ENCODE measurements at places on chromosomes 3 and 15.

GRCh38 chr3:157075693-157076420 lies 84.1 kb downstream of the CCNL1 start:
- DNase-seq = no peak

DNA sequence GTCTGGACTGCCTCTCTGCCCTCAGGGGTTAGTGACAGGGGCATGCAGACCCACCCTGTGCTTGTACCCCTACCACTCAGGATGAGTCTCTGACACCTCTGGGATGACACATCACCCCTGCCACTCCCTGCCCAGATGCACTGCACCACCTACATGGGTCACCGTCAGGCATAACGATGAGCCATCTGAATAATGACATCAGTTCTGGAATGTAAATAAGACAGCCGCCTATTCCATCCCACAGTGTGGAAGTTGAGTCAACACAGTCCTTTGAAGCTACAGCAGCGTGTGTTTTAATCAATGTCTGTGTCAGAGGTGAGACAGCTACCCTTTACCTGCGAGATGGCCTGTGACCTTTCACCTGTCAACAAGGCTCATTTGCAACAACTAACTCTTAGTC lies 268.7 kb upstream of the ARRDC4 start:
- no peak for DNase-seq

DNA sequence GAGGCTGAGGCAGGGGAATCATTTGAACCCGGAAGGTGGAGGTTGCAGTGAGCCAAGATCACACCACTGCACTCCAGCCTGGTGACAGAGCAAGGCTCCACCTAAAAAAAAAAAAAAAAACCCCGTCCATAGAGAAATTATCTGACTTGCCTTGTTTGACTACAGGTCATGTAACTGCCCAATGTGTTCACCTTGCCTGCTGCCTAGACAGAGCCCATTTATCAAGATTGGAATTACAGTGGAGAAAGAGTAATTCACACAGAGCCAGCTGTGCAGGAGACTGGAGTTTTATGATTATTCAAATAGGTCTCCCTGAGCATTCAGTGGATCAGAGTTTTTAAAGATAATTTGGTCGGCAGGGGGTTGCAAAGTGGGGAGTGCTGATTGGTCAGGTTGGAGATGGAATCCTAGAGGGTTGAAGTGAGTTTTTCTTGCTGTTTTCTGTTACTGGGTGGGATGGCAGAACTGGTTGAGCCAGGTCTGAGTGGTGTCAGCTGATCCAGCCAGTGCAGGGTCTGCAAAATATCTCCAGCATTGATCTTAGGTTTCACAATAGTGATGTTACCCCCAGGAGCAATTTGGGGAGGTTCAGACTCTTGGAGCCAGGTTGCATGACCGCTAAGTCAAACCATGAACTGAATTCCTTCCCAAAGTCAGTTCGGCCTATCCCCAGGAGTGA lies 40.8 kb upstream of the ACP3 start:
- no peak for DNase-seq

DNA sequence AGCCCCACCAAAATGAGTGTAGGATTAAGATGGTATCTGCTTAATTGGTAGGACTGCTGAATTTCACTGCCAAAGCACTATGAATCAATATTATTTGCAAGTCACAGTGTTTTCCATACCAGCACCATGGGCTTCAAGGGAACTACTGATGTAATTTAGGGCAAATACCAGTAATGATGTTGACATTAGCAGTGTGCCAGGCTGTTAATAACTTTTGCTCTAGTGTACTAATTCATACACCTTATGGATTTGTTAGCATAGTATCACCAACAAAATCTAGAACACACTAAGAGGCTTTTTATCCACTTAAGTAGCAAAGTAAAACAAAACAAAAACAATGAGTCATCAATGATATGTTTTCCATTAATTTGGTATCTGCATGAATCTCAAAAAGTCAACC lies 888.2 kb downstream of the CADM2 start:
- no peak for DNase-seq

DNA sequence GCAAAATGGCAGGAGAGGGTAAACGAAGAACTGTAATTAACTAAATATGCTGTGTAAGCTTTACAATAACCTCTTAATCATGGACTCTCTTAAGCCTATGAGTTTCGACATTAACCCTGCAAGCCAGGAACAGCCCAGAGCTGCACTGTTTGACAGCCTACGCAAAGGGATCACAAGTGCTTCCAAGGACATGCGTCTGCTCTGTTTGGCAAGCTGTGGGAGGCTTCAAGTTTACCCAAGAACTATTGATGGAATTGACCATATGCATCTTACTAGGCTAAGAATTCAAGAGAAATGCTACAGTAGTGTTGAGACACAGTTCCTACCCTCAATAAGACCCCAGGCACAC lies 66.0 kb downstream of the PDZRN3 start:
- no peak for DNase-seq

GRCh38 chr15:40240619-40241221 lies 1.9 kb downstream of the PAK6 start:
- DNase-seq = no peak

GRCh38 chr15:60091157-60091556 lies 87.0 kb downstream of the FOXB1 start:
- DNase-seq = no peak

DNA sequence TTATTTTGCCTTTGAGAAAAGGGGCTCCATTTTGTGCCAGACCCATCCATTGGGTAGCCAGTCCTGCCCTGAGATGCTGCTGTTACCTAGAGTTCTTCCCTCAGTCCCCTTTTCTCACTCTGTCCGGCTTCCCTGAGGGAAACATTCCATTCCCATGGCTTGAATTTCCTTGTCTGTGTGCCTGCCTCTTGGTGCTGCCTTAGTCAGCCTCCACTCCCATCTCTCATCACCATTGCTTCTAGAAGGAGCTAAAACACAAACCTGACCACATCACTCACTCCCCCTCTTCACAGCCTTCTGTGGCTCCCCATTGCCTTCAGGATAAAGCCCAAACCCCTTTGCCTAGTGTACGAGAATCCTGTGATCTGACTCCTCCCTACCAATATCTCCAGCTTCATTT lies 25.2 kb upstream of the C2CD4B start:
- DNase-seq = no peak

DNA sequence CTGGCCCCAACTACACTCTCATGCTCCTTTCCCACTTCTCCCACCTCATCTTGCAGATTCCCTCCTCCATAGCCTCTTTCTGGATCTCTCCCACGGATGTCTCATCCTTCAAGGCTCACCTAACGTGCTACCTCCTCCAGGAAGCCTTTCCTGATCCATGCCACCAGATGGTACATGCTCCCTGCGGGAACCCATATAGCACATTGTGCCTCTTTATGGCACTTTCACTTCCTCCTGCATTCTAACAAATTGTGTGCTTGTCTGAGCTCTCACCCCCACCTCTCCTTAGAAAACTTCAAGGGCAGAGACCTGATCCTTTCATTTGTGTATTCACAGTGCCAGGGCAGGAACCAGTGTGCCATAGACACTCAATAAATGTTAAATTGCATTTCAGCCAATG lies 63.0 kb downstream of the HES1 start:
- no peak for DNase-seq

DNA sequence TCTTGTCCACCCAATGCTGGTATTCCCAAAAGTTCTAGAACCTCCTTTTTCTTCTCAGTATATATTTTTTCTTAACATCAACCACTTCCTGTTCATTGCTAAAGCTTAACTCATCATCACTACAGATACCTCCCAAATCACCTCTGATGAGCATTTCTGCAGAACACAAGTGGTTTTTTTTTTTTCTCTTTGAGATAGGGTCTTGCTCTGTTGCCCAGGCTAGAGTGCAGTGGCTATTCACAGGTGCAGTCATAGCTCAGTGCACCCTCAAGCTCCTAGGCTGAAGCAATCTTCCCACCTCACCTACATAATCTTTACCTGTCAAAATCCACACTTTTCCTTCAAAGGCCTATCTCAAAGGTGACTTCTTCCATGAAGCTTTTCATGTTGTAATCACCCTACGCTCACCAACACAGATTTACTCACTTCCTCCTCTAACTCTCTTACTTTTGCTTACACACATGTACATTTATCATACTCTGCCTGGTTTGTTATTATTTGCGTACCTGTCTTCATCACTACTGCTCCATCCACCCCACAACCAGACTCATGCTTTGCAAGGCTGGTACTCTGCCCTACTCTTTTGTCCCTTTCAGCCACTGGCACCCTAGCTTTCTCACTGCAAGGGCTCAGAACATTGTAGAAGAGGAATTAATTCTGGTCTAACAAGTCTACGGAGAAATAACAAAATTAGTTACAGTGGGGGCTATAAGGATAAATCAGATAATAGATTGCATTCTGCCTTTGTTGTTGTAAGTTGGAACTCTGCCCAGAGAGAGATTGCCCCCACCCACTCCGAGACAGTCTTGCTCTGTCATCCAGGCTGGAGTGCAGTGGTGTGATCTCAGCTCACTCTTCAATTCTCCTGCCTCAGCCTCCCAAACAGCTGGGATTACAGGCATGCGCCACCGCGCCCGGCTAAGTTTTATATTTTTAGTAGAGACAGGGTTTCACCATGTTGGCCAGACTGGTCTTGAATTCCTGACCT lies 27.5 kb downstream of the HERC1 start:
- no peak for DNase-seq

GRCh38 chr3:23882487-23882918 lies 34.3 kb downstream of the NKIRAS1 start:
- DNase-seq = no peak

DNA sequence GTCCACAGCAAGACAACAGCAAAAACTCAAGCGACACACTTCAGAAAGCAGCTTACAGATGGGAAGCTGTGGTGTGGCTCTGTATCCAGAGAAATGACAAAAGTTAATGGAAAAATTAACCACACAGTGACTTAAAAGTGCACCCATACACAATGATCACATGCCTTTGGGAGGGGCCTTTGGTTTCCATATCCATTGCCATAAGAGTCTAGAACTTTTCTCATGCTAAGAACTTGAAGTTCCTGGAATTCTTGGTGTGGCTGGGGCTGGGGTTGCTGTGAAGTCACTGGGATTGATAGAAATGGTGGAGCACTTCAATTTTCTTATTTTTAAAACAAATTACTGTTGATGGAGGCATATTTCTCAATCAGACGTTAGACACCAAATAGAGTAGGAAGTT lies 108.6 kb upstream of the FEZF2 start:
- DNase-seq = no peak

DNA sequence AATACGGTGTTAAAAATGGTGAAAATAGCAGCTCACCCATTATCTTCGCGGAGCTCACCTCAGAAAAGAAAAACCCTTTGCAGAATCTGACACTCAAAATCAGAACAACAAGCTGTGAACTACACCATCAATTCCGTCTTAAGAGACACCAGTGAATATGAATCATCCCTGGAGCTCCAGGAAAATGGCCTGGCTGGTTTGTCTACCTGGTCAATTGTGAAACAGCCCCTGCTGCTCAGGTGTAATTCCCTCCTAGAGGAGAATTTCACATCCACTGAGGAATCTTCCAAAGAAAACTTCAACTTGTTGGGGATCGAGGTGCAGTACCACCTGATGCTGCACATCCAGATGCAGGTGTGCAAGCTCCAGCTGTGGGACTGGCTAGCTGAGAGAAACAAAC lies 3.0 kb upstream of the XRN1 start:
- DNase-seq = no peak

GRCh38 chr3:102443021-102443420 lies 8.2 kb downstream of the ZPLD1 start:
- no peak for DNase-seq

DNA sequence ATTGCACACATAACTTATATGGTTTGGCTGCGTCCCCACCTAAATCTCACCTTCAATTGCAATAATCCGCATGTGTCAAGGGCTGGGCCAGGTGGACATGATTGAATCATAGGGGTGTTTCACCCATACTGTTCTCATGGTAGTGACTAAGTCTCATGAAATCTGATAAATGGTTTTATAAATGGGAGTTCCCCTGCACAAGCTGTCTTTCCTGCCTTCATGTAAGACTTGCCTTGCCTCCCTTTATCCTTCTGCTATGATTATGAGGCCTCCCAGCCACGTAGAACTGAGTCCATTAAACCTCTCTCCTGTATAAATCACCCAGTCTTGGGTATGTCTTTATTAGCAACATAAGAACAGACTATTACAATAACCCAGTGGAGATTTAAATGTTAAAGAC lies 653.9 kb downstream of the ROBO1 start:
- no peak for DNase-seq

DNA sequence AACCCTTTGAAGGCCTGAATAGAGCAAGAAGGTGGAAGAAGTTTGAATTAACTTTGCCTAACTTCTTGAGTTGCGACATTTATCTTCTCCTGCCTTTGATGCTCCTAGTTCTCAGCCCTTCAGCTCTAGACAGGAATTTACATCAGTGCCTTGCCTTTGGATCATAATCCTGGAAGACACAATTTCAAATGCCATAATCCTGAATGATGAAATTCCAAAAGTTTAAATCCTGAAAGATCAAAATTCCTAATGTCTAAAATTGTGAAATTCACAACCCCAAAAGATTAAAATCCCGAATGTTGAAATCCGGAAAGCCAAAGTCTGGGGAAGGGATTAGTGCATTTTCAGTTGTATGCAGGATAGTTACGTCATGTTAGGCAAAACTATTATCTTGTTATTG lies 166.6 kb upstream of the PDZRN3 start:
- no peak for DNase-seq

DNA sequence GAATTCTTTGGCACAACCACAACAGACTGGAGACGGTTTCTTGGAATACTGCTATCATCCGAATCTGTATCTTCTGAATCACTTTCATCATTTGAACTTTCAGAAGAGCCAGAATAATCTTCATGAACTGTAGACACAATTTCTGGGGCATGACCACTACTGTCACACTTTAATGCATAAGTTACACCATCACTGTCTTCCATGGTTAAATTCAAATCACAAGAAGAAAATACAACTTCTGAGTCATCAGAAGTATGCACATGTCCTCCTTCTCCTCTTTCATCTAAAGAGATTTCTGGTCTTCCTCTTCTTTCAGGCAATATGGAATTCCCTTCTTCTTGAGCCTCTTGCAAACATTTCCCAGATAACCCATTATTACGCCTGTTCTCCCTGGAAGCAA lies 42.5 kb downstream of the SETD2 start:
- DNase-seq = no peak

DNA sequence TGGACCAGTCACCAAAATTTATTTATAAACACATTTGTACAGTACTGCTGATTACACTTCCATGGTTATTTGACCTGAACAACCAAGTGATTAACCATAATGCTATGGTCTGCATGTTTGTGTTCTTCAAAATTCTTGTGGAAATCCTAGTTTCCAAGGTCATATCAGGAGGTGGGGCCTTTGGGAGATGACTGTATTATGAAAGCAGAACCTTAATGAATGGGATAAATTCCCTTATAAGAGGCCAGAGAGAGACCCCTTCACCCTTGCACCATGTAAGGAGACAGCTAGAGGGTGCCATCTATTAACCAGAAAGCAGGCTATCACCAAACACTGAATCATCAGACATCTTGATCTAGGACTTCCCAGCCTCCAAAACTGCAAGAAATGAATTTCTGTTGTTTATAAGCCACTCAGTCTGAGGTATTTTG lies 1.9 kb downstream of the SCAPER start:
- DNase-seq = peak; percentile 18
